ENCODE measurements at places on chromosomes 13 and 19.
A peak's percentile ranks its signal among the peaks of the same experiment; 100 is the strongest.

DNA sequence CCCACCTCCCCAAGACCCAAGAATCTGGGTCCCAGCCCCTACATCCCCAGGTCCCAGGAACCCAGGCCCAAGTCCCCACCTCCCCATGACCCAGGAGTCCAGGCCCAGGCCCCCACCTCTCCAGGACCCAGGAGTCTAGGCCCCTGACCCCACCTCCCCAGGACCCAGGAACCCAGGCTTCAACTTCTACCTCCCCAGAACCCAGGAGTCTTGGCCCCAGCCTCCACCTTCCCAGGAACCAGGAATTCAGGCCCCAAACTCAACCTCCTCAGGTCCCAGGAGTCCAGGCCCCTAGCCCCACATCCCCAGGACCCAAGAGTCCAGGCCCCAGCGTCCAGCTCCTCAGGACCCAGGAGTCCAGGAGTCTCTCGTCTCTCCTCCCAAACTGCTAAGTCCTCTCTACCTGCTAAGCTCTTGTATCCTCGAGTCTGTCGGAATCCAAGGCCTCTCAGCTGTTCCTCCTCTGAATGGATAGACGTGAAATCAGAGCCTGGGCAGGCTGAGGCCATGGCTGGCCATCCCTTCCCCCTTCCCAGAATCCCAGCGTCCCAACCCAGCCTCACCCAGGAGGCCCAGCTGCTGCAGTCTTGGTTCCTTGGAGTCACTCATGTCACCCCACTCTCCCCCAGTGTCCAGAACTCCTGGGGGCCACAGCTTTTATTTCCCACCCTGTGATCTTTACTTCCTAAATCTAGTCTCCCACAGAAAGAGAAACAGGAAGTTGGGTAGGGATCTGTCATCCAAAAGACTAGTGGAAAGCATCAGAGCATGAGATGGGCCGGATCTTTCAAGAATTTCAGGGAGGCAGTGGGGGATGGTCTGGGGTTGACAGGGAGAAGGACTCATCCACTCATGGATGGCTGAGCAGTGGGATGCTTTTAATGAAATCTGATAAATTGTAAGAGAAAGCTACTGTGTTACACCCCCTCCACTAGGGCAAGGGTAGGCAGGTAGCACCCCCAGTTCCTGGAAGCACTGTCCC lies at the start of gene CD209:
CD209 (minus strand) TSS at position 632 of the 982 bp plus-strand sequence; CDS start at position 609, 23 bp downstream.
- H3K27ac ChIP-seq: no peak within 1 kb of the TSS
- no peaks in the 10 kb centered on the region for H3K4me1 ChIP-seq
- no peak within 1 kb of the TSS for H3K4me3 ChIP-seq
- H3K27me3 ChIP-seq: no peaks in the 10 kb centered on the region
- H3K36me3 ChIP-seq: no peaks in the 10 kb centered on the region

- no peaks in the 10 kb centered on the region for H3K36me3 ChIP-seq
- no peaks in the 10 kb centered on the region for H3K4me1 ChIP-seq
- DNase-seq: peak; percentile 75
- H3K4me3 ChIP-seq: peak within 1 kb of the TSS; percentile 17
- peaks cover 19% of the 10 kb centered on the region for H3K27me3 ChIP-seq
These were observed at the start of gene CCNA1 for GRCh38 chr13:36432106-36432544. TSS of gene CCNA1 (plus strand) at chr13:36432495. CDS start at chr13:36433057, 562 bp downstream.

DNA sequence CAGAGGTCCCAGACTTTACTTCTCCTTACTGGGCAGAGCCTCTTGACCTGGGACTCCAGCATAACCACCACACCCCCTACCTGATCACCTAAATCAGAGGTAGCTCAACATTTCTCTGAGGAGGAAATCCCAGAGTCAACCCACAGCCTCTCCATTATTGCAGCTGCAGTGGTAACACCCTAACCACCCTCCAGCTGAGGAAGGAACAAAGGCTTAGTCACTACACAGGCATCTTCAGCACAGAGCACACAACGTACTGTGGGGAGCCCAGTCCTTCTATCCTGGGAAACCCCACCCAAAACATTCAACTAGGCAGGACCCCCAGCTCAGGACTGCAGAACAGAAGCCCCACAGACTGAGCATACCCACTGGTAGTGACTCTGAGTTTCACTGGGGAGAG lies 824.7 kb upstream of the SLITRK5 start:
- H3K4me3 ChIP-seq: no peak overlapping the region
- DNase-seq: no peak
- H3K27me3 ChIP-seq: no peaks in the 10 kb centered on the region
- no peak overlapping the region for H3K27ac ChIP-seq
- no peaks in the 10 kb centered on the region for H3K36me3 ChIP-seq

DNA sequence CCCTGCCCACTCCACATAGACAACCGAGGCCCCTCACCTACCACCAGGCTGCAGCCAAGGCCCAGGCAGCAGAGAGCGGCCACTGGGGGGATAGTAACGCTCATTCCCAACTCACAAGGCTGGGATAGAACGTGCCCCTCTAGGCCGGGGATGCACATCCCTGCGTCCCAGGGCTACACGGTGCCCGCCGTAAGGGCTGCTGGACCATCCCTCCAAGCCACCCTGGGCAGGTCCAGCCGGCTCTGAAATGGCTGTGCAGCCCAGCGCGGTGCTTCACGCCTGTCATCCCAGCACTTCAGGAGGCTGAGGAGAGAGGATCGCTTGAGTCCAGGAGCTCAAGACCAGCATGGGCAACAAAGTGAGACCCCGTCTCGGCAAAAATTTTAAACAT lies 3.2 kb downstream of the REXO1 start:
- H3K4me3 ChIP-seq: no peak overlapping the region
- H3K36me3 ChIP-seq: no peaks in the 10 kb centered on the region
- H3K27ac ChIP-seq: no peak overlapping the region
- H3K27me3 ChIP-seq: no peaks in the 10 kb centered on the region

- H3K36me3 ChIP-seq: peaks cover 1% of the 10 kb centered on the region
- H3K27ac ChIP-seq: no peak overlapping the region
- H3K27me3 ChIP-seq: no peaks in the 10 kb centered on the region
These were observed 27.9 kb upstream of the NDUFS7 start for GRCh38 chr19:1355568-1356507.

DNA sequence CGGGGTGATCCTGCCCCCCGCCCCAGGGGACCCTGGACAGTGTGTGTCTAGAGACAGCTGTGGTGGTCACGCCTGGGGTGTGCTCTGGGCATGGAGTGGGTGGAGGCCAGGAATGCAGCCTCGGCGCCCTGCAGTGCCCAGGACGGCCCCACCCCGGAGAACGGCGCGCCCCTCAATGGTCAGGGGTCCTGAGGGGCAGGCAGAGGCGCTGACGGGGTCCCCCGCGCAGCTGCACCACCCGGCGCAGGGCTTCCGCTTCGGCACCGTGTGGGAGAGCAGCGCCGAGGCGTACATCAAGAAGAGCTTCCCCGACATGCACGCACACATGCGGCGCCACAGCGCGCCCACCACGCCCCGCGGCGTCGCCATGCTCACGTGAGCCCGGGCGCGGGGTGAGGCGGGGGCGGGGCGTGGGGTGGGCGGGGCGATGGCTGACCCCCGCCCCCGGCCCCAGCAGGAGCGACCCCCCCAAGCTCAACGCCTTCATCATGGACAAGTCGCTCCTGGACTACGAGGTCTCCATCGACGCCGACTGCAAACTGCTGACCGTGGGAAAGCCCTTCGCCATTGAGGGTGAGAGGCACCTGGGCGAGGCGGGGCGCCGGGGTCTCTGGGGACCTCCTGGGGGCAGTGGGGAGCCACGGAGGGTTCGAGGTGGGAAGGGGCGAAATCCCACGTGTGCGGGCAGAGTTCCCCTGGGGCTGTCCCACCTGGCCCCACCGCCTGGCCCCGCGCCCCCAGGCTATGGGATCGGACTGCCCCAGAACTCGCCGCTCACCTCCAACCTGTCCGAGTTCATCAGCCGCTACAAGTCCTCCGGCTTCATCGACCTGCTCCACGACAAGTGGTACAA lies 7.4 kb downstream of the GRIN3B start:
- no peak for DNase-seq
- no peaks in the 10 kb centered on the region for H3K4me1 ChIP-seq
- H3K4me3 ChIP-seq: no peak overlapping the region
- H3K27ac ChIP-seq: no peak overlapping the region
- no peaks in the 10 kb centered on the region for H3K36me3 ChIP-seq

- H3K27me3 ChIP-seq: no peaks in the 10 kb centered on the region
- no peak overlapping the region for H3K4me3 ChIP-seq
- no peak for DNase-seq
- H3K27ac ChIP-seq: no peak overlapping the region
These were observed 4.8 kb upstream of the HIPK4 start for GRCh38 chr19:40394816-40395210.

- no peaks in the 10 kb centered on the region for H3K27me3 ChIP-seq
- H3K27ac ChIP-seq: no peak overlapping the region
- no peaks in the 10 kb centered on the region for H3K36me3 ChIP-seq
- H3K4me1 ChIP-seq: no peaks in the 10 kb centered on the region
These were observed 133.1 kb downstream of the MAB21L1 start for GRCh38 chr13:35343417-35343816.

GRCh38 chr13:94195715-94196114 lies 283.8 kb downstream of the DCT start:
- H3K4me3 ChIP-seq: no peak overlapping the region
- no peak overlapping the region for H3K27ac ChIP-seq
- DNase-seq: no peak
- H3K36me3 ChIP-seq: no peaks in the 10 kb centered on the region
- H3K4me1 ChIP-seq: peaks cover 8% of the 10 kb centered on the region

GRCh38 chr19:18612772-18613588 lies at the start of gene TMEM59L:
TSS of gene TMEM59L (plus strand) at chr19:18612870. CDS start at chr19:18612959, 89 bp downstream.
- H3K27me3 ChIP-seq: peaks cover 42% of the 10 kb centered on the region
- peaks cover 9% of the 10 kb centered on the region for H3K4me1 ChIP-seq
- H3K36me3 ChIP-seq: no peaks in the 10 kb centered on the region
- no peak within 1 kb of the TSS for H3K27ac ChIP-seq
- H3K4me3 ChIP-seq: no peak within 1 kb of the TSS

GRCh38 chr13:110618167-110618566 lies 2.8 kb downstream of the NAXD start:
- no peak overlapping the region for H3K27ac ChIP-seq
- H3K27me3 ChIP-seq: no peaks in the 10 kb centered on the region
- peaks cover 8% of the 10 kb centered on the region for H3K4me1 ChIP-seq
- peak; percentile 40 for DNase-seq
- peaks cover 6% of the 10 kb centered on the region for H3K36me3 ChIP-seq

DNA sequence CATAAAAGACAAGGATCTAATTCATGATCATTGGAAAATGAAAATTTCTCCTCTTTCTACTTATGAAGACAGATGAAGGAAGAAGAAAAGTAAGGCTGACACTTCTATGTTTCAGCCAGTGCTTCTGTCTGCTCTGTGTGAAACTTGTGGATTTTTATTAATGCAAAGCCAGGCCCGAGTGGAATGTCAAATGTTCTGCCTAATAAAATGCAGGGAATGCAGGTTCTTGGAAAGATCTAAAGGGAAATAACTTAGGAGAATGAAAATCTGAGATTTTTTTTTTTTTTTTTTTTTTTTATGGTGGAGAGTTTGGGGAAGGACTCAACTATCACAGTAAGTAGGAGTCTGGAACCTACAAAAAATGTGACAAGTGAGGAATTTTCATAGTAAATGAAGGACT lies 1732.3 kb upstream of the SLC10A2 start:
- H3K36me3 ChIP-seq: no peaks in the 10 kb centered on the region
- H3K4me1 ChIP-seq: no peaks in the 10 kb centered on the region
- DNase-seq: no peak
- no peak overlapping the region for H3K27ac ChIP-seq
- H3K4me3 ChIP-seq: no peak overlapping the region

GRCh38 chr13:33884531-33885220 lies 66.7 kb downstream of the RFC3 start:
- DNase-seq: no peak
- H3K4me1 ChIP-seq: no peaks in the 10 kb centered on the region
- no peaks in the 10 kb centered on the region for H3K27me3 ChIP-seq
- no peak overlapping the region for H3K4me3 ChIP-seq
- no peak overlapping the region for H3K27ac ChIP-seq
- no peaks in the 10 kb centered on the region for H3K36me3 ChIP-seq

GRCh38 chr19:42794765-42795164 lies 29.3 kb upstream of the PSG8 start:
- no peaks in the 10 kb centered on the region for H3K27me3 ChIP-seq
- H3K4me1 ChIP-seq: no peaks in the 10 kb centered on the region
- H3K36me3 ChIP-seq: no peaks in the 10 kb centered on the region
- H3K4me3 ChIP-seq: no peak overlapping the region
- DNase-seq: no peak

DNA sequence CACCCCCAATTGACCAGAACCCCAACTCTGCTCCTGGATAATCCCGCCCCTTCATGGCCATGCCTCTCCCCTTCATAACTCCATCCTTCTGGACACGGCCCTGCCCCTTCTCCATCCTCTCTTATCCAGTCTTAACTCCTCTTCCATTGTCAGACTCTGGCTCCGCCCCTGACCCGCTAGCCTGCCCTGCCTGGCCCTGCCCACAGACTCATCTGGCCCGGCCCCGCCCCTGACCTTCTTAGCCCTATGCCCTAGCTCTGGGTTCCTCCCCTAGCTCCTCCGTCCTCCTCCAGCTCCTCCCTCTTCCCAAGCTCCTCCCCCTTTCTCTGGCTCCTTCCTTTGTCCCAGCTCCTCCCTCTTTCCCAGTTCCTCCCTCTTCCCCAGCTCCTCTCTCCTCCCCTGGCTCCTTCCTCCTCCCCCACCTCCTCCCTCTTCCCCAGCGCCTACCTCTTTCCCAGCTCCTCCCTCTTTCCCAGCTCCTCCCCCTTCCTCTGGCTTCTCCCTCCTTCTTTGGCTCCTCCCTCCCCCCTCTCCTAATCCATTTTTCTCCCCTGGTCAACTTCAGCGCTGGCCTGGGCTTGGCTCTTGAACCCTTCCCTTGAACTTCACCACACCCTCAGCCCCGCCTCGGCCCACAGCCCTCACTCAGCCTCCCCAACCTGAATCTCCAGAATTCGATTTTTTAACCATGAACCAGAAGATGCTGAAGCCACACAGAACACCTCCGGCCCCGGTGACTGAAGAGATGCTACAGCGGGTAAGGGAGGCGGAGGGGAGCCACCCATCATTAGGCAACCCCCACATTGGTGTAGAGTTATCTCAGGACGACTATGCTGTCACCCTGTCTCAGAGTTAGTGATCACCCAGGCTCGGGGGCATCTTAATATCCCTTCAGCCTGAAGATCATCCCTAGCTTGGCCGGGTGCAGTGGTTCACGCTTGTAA lies 9.2 kb upstream of the ZNF358 start:
- H3K4me3 ChIP-seq: no peak overlapping the region
- H3K27me3 ChIP-seq: no peaks in the 10 kb centered on the region
- DNase-seq: peak; percentile 97
- no peaks in the 10 kb centered on the region for H3K4me1 ChIP-seq
- H3K36me3 ChIP-seq: no peaks in the 10 kb centered on the region
- no peak overlapping the region for H3K27ac ChIP-seq

GRCh38 chr13:98648686-98649085 lies 71.8 kb upstream of the STK24 start:
- H3K4me3 ChIP-seq: no peak overlapping the region
- DNase-seq: no peak
- H3K27ac ChIP-seq: no peak overlapping the region

- H3K27me3 ChIP-seq: no peaks in the 10 kb centered on the region
- no peak overlapping the region for H3K4me3 ChIP-seq
- H3K36me3 ChIP-seq: no peaks in the 10 kb centered on the region
- DNase-seq: peak; percentile 75
These were observed 1.5 kb upstream of the MYO1F start for GRCh38 chr19:8578642-8579265.

- no peak overlapping the region for H3K27ac ChIP-seq
- H3K4me1 ChIP-seq: no peaks in the 10 kb centered on the region
- H3K27me3 ChIP-seq: no peaks in the 10 kb centered on the region
- peak; percentile 17 for DNase-seq
- H3K4me3 ChIP-seq: no peak overlapping the region
- H3K36me3 ChIP-seq: no peaks in the 10 kb centered on the region
These were observed 549.5 kb upstream of the ARGLU1 start for GRCh38 chr13:107117327-107118012.

GRCh38 chr13:30608364-30608763 lies 9.4 kb upstream of the USPL1 start:
- no peak overlapping the region for H3K4me3 ChIP-seq
- no peak overlapping the region for H3K27ac ChIP-seq
- H3K36me3 ChIP-seq: no peaks in the 10 kb centered on the region
- no peaks in the 10 kb centered on the region for H3K4me1 ChIP-seq

All from mesendoderm (in vitro differentiated cells).